ENCODE measurements at places on chromosomes 5 and 9.

GRCh38 chr5:4661836-4662235, 478.3 kb upstream of the ADAMTS16 start:
- no peak for DNase-seq

DNA sequence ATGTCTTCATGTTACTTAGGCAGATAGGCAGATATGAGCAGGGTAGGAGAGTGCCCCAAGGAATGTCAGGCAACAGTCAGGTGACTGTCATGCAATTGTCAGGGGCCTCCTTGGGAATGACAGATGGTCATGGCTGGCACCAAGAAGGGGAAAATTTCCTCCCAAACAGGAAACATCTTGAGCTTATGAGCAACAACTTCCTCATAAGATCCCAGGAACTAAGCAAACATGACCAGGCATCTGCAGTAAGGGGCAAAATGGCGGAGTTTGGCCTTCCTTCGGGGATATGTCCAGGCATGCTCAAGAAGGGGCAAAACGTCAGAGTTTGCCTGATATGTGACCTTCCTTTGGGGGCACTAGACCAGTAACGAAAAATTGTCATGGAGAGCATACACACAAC, 591.8 kb downstream of the PDE4D start:
- no peak for DNase-seq

- no peak for DNase-seq
These were observed 132.3 kb upstream of the ZNF608 start for GRCh38 chr5:124878583-124879342.

- no peak for DNase-seq
These were observed 2.8 kb upstream of the NOL6 start for GRCh38 chr9:33476503-33476902.

DNA sequence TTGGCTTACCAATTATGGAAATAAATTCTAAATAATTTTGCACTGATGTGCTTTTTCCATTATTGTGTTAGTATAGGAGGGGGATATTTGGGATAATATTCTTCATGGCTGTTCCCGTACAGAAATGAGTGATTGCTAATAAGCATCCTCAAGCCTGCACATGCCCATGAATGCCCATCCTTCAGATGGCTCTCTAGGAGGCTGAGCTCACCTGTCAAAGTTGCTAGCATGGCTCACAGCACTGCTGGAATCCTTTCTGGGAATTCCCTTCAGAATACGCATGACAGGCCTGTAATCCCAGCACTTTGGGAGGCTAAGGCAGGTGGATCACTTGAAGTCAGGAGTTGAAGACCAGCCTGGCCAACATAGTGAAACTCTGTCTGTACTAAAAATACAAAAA, 124.1 kb downstream of the NXNL2 start:
- no peak for DNase-seq

GRCh38 chr9:70924895-70925547, 196.4 kb downstream of the TRPM3 start:
- DNase-seq: no peak

DNA sequence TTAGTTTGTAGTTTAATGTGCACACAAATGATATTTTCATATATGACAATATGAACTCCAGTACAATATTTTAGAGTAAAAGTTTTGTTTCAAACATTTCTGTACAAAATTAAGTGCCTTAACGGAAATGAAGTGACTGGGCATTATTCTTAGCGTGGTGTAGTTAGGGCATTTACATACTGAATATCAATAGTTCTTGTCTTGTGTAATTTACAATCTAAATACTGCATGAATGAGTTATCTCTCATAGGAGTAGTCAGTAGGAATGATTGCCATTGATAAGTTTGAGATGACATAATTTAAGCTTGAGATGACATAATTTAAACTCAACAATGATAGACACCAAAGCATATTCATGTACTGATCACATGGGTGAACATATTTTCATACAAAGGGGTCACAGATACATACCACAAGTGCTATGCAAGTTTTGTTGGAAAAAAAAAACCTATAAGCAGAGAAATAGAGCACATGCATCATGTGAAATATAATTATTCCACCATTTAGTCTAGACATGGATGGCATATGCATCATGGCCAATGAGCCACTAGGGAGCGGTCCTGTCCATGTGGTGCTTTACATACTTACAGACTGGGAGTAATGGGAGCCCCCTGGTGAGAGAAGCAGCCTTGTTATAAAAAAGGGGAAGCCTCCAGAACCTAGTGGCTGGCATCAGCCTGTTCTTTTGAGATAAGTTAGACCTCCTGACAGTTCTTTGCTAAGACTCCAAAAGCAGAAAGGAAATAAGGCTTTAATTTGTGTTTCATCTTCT, 1523.9 kb downstream of the MAT2B start:
- DNase-seq: no peak

GRCh38 chr5:133478199-133478985, 133.9 kb downstream of the FSTL4 start:
- no peak for DNase-seq

DNA sequence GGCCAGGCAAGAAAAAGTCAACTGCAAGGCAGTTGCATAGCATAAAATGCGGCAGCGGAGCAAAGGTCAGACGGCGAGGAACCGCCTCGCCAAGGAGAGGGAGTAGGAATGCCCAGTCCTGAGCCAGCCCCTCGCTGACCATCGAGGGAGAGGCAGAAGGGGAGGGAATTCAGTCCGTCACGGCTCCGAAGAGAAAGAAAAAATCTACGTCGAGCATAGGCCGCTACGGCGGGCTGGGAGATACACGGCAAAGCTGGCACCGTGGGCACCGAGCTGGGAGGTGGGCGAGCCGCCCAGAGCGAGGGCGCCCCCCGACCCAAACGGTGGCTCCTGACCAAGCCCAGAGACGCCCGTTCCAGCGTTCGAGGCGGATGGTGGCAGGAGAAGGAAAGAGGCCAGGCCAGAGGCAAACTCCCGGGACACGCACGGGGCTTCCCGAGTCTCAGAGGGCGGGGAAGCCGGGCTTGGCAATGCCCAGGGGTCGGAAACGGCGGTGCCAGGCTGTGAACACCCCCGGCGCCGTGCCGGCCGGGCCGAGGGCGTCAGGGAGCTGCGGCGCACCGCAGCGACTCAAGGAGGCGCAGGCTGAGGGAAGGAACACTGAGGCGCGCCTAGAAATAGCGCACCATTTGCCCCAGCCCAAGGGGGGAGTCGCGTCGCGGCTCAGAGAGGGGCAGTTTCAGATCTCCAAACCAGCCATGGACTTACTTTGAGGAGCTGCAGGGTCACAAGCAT, 518 bp downstream of the SPRY4 start:
- no peak for DNase-seq

GRCh38 chr5:122951658-122952057, 84.9 kb downstream of the PPIC start:
- DNase-seq: no peak

DNA sequence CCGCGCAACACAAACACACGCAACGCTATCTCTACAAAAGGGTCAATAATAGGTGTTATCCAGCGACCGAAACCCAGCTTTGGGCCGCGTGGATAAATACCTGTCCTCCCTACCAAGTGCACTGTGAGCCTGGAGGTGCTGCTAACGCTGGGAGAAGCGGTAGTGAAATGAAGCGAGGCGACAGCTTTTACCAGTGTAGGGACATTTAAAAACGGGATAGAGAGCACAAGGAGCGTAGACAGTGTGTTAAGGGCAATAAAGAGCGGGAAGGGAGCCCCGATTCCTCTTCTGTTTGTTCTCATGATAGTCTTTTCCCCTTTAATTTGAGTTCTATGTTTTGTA, 421 bp upstream of the DEPDC1B start:
- no peak for DNase-seq

DNA sequence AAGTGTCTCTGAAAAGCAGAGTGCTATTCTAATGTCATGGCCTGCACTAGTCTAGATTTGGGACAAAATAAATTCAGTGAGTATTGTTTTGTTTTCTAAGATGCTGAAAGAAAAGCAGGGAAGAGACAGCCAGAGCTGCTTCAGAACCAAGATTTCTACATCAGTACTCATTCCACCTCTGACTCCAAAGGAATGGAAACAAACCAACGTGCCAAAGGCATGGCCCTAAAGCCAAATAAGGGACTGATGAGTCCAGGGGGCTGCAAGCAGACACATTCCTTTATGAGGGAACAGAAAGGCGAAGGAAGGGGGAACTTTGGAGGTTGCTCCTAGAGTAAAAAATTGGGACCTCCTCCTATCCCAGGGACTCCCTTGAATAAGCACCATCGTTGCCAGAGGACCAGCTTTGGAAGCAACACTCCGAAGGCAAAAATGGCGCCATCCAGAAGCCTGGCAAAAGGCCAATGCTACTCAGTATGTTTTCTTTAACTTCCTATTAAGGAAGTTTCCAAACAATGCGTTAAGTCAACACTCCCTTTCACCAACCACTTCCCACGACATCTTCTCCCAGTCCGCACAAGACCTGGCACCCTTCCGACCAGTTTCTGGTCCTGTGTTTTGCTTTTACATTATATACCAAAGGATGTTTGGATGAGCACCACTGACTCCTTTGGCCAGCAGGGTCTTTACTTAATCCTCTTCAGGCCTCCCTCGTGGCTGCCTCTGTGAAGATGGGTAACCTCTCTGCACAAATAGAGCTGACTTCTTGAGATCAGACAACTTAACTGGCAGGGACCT, 31.6 kb downstream of the ADAM19 start:
- DNase-seq: no peak

GRCh38 chr5:91162534-91163381, 220.4 kb downstream of the ARRDC3 start:
- no peak for DNase-seq

DNA sequence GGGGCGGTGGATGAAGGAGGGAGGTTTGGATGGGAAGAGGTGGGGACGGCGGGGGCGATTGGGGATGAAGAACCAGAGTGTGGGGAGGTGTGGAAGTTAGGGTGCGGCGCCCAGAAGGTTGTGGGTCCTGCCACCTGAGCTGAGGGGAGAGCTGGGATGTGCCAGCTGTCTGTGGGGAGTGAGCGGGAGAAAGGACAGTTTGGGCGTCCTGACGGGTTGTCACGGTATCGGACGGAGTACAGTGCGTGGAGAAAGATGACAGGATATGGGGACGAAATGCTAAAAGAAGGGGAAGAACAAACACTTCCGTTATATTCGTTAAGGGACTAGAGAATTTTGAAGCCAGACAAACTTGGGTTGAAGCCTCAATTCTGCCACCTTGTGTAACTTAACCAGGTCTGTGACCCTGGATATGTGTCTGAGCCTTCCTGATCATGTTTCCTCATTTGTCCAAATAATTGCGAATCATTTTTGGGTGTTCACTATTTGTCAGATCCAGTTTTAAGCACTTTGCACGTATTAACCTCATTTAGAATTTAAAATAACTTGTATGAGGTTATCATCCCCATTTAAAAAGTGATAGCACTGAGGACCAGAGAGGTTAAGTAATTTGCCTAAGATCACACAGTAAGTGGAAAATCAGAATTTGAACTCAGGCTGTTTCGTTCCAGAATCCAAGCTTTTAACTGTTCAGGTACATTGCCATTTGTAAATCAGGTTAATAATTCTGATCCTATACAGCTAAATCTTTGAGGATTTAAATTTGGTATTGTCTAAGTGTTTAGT, 689 bp downstream of the CNTRL start:
- no peak for DNase-seq

DNA sequence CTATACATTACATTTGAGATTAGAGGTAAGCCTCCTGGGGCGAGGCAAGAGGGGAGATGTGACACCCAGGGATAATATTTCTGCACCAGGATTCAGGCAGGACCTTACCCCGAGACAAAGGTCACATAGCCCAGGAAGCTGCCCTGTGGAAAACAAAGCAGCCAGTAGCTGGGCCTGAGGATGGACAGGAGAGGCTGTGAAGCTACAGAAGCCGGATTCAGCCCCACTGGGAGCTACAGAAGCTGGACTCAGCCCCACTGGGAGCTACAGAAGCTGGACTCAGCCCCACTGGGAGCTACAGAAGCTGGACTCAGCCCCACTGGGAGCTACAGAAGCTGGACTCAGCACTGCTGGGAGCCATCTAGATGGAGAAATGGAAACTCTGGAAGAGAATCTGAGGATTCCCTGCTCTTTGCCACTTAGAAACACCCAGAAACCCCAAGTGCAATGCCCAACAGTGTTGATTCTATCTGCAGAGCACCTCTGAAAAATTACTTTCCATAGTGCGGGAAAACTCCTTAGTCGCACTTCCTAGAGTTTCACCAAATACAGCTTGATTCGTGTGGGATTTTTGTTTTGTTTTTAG, 46.5 kb upstream of the ZFR start:
- no peak for DNase-seq

GRCh38 chr5:128774605-128775004, 190.7 kb upstream of the SLC27A6 start:
- DNase-seq: no peak

GRCh38 chr5:111857623-111858022, 100.6 kb upstream of the NREP start:
- DNase-seq: no peak

DNA sequence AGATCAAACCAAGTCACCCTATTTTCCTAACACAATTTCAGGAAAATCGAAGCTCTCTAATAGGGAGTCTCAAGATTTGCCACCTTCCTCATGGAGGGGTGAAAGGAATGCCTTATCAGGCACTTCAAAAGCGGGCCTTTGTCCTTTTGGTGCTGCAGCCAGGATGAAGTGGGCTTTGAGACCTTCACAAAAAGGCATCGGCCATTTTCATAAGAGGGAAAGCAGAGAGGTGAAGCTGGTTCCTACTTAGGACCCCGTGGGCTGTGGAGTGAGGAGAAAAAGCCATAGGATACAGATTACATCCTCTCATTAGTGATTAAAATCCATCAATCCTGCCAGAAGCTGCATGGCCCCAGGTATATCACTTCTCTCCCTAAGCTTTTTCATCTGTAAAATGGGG, 859 bp downstream of the CDKN2AIPNL start:
- DNase-seq: no peak

GRCh38 chr9:77464661-77465060, 183.5 kb downstream of the GNA14 start:
- no peak for DNase-seq

DNA sequence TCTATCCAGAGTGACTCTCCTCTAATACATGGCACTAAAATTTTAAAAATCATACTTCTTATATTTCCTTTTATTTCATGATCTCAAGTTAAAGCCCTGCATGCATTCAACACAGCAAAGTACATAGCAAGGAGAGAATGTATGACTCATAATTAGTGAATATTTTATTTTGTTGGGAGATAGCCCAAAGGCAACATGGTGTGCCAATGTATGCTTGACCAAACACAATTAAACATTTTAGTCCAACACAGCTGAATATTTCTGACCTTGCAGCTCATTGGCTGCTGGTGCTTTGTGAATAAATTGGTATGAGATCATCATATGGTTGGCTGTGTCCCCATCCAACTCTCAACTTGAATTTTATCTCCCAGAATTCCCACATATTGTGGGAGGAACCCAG, 103.5 kb downstream of the NPR3 start:
- no peak for DNase-seq

All from activated B cell treated with CpG ODN at 0.5 μM for 24 hours (primary cell).